ENCODE measurements at places on chromosomes 6 and 20.

DNA sequence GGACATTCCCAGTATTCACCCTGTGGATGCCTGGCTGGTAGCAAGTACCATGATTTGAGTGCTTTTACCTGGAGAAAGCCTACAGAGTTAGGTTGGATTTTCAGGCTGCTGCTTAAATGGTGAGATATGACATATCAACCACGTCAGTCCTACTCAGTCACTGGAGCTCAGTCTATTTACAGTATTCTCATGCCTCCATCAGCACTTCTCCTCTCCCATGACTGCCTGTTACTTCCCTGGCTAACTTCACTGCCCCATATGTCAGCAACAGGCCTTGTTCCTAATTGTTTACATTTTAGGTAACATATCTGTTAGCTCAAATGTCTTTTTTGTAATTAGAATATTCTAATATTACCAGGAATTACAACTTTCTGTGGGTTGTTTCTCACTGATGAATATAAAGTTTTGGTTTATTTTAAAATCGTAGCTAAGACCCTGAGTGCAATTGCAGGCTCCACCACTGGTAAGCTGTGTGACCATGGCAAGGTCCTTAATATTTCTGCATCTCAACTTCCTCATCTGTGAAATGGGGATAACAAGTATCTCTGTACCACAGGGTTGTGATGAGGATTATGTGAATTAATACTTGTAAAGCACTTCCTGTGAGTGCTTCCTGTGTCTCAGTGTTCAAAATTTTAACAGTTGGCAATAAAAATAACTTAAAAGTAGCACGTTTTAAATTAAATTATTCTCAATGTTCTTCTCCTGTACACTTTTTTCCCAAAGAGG is 54.3 kb downstream of the RNF144B start:
- DNase-seq: no peak

GRCh38 chr6:109069746-109070145 is 24.9 kb downstream of the SESN1 start:
- DNase-seq: no peak

DNA sequence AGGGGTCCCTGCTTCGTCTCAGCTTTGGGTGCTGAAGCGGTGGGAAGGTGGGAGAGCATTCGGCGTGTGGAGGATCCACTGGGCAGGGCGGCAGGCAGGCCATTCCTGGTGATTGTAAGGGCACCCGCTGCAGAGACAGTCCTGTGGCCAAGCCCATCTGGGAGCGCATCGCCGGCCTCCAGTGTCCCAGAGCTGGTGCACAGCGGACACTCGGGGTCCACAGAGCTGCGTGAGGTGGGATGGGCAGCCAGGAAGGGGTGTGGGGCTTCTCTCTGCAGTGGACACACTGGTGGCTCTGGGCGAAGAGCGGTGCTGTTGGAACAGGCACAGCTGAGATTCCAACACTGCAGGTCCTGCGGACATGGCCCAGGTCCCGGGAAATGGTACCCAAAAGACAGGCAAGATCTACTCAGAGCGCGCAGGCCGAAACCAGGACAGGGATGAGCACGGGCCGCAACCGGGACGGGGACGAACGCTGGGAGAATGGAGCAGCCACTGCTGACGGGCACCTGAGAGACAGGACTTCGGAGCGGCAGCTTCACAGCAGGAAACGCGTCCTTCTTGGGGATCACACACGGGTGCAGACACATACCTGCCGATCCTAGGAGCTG is 188.2 kb downstream of the ERMARD start:
- no peak for DNase-seq

DNA sequence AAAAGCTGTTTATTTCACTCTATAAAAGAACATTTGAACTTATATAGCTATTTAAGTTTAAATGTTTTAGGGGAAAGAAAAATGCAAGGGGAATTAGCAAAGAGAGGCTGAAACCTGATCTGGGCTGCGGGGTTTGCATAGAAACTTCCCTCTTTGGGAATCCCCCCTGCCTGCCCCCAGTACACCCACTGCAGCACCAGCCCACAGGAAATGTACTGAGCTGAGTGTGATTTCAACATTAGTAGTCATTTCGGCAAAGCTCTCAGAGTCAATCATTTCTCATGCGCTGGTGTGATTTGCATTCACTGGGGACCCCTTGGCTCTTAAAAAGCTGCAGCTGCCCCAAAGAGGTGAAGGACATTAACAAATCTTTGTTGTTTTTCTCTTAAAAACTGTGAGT is 859.4 kb downstream of the MAFB start:
- DNase-seq: peak; percentile 6

DNA sequence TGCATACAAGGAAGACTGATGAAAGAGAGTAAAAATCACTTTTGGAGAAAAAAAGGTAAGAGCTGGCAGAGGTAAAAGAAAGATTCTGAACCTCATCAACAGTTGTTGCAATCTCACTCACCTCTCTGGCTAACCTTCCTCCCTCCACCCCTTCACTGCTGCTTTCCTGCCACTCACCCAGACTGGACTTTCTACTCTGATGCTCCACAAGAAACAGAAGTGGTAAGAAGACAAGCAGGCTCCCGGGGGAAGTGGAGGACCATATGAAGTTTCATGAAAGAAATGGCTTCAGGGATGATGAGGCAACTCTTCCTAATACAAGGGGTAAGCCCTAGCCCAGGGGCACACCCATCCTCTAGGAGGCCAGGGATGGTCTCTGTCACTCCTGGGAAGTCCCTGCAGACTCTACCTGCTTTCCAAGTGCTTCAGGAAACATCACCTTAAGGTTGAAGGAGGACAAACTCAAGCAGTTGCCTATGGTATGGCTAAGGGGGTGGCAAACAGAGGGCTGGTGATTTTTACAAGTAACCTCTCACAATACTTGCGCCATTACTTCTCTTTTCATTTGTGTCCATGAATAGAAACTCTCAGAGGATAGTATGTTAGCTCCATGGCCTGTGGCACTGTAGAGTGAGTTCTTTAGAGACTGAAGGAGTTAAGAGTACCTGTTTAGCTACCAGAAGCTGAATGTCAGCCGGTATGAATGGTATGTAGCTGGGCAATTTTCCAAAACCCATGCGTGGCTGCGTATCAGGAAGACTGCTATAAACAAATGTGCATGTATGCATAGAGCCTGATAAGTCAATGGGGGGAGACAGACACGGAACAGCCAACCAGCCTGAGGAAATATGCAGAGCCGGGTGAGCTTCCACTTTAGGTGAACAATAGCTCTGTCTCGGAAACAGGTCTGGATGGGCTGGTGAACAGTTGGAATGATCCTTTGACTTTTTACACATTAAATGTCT is 112.0 kb downstream of the BACH2 start:
- peak; percentile 59 for DNase-seq

GRCh38 chr6:81906041-81906440 is 153.6 kb upstream of the TENT5A start:
- DNase-seq: no peak

GRCh38 chr6:124190256-124190655 is 386.6 kb downstream of the NKAIN2 start:
- no peak for DNase-seq

DNA sequence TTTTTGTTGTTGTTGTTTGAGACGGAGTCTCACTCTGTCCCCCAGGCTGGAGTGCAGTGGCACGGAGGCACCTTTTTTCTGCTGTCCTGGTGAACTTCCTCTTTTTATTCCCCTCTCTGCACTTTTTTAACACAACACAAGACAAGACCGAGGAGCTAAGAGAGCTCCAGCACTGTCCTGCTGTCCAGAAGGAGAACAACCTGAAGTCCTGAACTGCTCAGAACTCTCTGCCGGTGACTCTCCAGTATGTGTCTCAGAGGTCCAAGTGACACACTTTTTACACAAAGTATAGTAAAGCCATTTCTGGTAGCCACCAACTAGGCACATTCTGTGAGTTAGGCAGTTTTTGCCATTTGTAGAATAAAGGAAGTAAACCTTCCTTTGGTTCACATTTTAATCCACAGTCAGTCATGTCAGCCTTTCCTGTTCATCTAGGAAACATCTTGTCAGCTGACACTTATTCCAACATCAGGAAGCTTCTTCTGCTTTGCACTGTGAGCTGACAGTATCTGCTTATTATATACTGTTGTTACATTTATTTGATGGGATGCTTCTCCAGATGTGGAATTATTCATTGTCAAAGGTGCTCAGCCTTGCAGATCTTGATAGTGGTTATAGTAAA is 28.1 kb upstream of the TXNDC5 start:
- no peak for DNase-seq

- no peak for DNase-seq
These were observed 23.5 kb downstream of the PTCHD4 start for GRCh38 chr6:48087448-48087847.

- DNase-seq: no peak
These were observed 20.4 kb downstream of the HUS1B start for GRCh38 chr6:636488-636887.

DNA sequence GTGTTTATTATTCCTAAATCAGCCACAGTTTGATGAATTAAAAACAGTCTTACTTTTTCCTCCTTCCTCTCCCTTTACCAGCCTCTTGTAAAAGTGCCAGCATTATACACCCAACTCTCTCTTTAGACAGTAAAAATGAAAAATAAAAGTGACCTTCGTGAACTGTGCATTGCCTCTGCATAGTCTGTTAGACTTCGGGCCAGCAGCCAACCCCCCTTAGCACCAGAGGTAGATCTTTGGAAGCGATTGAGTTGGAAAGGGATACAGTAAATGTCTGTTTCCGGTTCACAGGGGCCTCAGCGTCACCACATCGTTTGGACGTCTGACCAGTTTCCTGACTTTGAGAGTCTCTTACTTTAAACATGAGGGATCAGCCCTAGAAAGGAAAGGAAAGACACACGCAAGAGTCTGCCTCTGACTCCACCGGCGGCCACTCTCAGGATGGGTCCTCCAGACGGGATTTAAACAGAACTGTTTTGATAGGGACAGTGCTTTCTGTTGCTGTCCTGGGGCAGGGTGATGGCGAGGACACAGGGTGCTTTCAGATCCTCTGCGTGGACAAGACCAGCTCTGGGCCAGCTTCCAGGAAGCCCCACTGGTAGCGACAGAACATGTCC is 206.6 kb upstream of the PREP start:
- no peak for DNase-seq

DNA sequence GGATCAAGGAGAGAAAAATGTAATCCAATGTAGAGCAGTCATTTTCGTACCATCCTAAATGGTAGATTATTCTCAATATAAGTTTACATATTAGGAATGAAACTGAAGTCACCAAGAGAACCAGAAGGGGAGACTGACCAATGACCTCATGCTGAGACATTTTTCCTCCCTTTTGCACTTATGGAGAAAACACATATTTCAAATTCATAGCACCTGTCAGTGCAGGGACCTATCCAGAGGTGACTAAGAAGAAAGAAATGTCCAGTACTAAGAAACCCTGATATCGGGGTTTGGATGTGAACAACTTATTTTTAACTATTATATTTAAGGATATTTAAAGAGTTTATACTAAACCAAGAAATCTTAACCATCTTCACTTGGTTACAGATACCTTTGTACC is 16.6 kb upstream of the LYRM2 start:
- DNase-seq: no peak

GRCh38 chr20:53611449-53611894 is 17.8 kb upstream of the ZNF217 start:
- peak; percentile 50 for DNase-seq

GRCh38 chr20:62064770-62065673 is 659 bp downstream of the TAF4 start:
- DNase-seq: peak; percentile 35

Measured in eye (tissue), 1 donor.